ENCODE measurements at places on chromosomes 11 and 22. TPM values are rescaled to one million over a fixed set of nuclear protein-coding genes. Genes with fewer than 3 reads are reported as not detected.
A peak's percentile ranks its signal among the peaks of the same experiment; 100 is the strongest.

ART1 gene
- not detected for polyA plus RNA-seq

DNA sequence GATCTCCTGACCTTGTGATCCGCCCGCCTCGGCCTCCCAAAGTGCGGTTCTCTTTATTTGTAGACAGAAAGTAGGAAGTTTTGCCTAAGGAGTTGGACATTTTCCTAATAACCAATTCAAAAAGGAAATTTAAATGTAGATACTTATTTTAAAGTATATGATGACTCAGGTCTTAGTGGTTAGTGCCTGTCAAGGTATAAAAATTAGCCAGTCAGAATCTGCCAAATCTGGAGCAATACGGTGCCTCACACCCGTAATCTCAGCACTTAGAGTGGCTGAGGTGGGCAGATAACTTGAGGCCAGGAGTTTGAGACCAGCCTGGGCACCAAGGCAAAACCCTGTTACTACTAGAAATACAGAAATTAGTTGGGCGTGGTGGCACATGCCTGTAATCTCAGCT, 86.7 kb upstream of the RASSF10 start:
- DNase-seq: no peak

GRCh38 chr11:61487342-61488025, 21.1 kb upstream of the LRRC10B start:
- DNase-seq: no peak

DPAGT1 gene
- polyA plus RNA-seq: 70.7 TPM

- DNase-seq: no peak
These were observed 741.8 kb upstream of the LUZP2 start for GRCh38 chr11:23755076-23755475.

DNA sequence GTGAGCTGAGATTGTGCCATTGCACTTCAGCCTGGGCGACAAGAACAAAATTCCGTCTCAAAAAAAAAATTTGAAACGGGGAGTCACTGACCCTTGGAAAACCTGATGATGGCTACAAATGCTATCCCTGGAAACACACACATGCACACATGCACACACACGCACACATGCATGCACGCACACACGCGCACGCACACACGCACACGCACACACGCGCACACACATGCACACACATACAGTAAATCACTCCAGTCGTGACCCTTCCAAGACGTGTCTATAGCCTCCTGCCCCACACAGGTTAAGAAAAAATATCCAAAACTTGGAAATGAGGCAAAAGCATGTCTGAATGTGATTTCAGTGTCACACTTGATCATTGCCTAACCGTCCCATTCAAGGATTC, 6.7 kb upstream of the CPT1A start:
- no peak for DNase-seq

DNA sequence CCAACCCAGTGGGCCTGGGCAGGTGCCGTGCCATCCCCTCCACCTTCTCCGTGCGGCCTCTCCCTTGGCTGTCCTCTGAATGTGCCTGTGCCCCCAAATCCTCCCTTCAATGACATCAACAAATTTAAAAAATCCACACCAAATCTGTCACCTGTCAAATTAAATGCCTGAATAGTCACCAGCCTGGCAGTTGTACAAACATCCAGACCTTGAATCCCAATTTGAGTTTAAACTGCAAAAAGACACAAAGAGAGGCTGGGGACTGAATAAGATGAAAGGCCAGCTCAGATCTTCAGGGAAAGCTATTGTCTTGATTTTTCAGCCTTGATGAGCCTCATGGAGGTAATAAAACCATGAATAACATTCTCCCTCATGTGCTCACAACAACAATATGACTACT, 194.7 kb downstream of the KIRREL3 start:
- DNase-seq: no peak

PRRG4 gene
- polyA plus RNA-seq: 0.25 TPM

DNA sequence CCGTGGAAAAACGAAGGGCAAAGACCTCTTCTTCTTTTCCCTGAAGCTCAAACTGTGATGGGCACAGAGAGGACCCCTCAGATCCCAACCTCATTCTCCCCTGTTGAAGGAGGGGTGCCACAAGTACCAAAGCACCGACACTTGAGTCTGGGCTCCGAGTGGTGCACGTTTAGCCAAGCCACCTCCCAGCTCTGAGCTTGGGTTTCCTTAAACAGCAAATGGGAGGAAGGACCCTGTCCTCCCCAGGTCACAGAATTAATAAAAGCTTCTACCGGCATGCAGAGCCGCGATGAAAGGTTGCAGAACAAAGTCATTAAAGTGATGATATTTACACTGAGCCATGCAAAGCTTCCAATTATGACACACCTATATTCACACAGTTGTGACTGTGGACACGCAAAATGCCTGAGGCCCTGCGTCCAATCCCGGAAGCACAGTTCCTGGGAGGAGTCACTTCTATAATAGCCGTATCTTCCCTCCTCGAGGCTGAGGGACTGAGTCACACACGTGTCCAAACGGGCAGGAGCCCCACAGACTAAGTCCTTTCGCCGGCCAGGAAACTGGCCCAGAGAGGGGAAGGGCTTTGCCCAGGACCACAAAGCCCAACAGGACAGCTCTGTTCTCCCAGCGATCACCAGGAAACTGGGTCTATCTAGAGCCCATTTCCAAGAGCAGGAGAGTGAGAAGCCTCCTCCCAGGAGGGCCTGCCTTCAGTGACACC, 922 bp upstream of the CSNK1E start:
- DNase-seq: peak; percentile 77

GRCh38 chr11:104772806-104773241, 125.4 kb downstream of the CASP12 start:
- DNase-seq: no peak
